ENCODE measurements at places on chromosomes 1 and 21.

GRCh38 chr1:55448261-55448660 lies 233.1 kb upstream of the USP24 start:
- no peaks in the 10 kb centered on the region for H3K4me1 ChIP-seq
- peak; percentile 8 for DNase-seq
- no peaks in the 10 kb centered on the region for H3K36me3 ChIP-seq
- H3K27me3 ChIP-seq: no peaks in the 10 kb centered on the region

DNA sequence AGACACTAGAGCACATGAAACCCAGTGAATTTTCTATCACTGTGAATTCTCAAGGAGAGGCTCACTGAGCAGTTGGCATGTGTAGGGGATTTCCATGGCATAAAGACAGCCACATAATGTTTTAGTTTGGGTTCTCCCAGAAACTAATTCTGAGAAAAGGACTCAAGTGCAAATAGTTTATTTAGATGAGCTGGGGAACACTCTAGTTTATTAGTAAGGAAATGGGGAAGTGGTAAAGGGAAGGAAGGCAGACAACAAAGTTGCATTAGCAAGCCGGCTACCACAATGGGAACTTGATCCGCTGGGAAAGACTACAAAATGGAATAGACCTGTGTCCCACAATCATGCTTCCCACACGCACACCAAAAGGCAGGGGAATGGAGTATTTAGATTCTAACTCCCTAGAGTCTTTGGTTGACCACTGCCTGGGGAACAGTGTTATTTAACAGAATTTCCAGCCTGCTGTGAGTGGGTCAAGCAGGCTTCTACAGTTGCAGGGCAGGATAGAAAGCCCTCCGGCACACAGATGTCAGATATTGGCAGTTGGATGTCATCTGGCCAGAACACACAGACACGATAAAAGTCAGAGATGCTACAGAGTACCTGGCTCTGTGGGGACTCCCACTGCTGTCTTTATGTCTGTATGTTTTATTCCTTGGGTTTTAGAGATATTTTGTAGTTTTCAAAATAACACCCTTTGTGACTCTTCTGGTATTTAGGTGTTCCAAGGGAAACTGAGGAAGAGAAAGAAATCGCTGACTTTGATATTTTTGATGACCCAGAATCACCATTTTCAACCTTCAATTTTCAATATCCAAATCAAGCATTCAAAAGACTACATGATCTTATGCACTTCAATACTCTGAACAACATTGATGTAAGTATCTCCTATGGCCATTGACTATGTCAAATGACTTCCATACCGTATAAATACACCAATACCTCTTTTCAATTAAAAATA lies 150.1 kb downstream of the PLA2G4A start:
- H3K27me3 ChIP-seq: no peaks in the 10 kb centered on the region
- no peak overlapping the region for H3K27ac ChIP-seq
- H3K4me1 ChIP-seq: peaks cover 8% of the 10 kb centered on the region
- no peaks in the 10 kb centered on the region for H3K36me3 ChIP-seq
- peak; percentile 31 for DNase-seq
- no peak overlapping the region for H3K4me3 ChIP-seq

DNA sequence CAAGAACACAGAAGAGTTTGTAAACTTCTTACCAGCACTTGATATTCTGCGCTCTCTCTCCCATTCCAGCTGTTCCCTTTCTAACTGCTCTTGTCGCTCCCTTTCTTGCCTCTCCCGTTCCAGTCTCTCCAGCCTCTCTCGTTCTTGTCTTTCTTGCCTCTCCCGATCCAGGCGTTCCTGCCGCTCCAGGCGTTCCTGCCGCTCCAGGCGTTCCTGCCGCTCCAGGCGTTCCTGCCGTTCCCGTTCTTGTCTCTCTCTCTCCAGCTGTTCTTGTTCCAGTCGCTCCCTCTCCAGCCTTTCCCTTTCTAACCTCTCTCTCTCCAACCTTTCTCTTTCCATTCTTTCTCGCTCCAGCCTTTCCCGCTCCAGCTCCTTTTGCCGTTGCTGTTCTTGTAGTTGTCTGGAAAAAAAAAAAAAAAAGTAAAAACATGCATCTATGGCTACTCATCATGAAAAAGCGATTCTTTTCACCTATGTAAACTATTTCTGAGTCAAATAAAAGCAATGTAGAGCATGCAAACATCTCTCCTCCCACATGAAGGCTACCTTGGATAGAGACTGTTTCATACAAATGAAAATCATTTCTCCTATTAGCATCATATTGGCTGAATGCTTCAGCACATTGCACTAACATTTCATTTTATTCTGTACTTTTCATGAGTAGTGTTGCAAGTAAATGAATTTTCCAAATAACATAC lies 91.5 kb upstream of the LBR start:
- peak overlapping the region; percentile 61 for H3K27ac ChIP-seq
- peaks cover 7% of the 10 kb centered on the region for H3K36me3 ChIP-seq
- no peaks in the 10 kb centered on the region for H3K4me1 ChIP-seq
- H3K27me3 ChIP-seq: no peaks in the 10 kb centered on the region
- no peak overlapping the region for H3K4me3 ChIP-seq

- H3K36me3 ChIP-seq: peaks cover 3% of the 10 kb centered on the region
- DNase-seq: no peak
- H3K27me3 ChIP-seq: no peaks in the 10 kb centered on the region
- no peak overlapping the region for H3K27ac ChIP-seq
- H3K4me1 ChIP-seq: no peaks in the 10 kb centered on the region
- no peak overlapping the region for H3K4me3 ChIP-seq
These were observed 37.2 kb upstream of the C1orf115 start for GRCh38 chr1:220652995-220653394.

- no peak overlapping the region for H3K27ac ChIP-seq
- no peaks in the 10 kb centered on the region for H3K27me3 ChIP-seq
- H3K4me3 ChIP-seq: no peak overlapping the region
These were observed 7.6 kb downstream of the CLSPN start for GRCh38 chr1:35762141-35762540.

DNA sequence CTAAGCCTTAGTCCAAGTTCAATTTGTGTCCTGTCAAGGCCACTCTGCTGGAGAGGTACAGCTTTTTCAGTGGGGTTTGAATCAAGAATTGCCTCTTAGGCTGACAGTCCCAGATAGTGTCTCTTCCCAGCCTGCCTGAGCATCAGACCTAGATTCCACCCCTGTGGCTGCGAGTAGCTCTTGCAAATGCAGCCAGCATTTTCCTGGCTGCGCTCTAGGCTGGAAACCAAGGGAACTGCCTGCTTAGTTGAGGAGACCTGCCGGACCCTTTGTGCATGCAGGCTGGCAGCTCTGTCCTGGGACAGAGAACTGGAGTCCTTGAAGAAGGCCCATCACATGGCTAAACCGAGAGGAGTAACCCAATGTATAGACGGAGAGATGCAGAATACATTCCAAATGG lies 293.7 kb downstream of the PCP4 start:
- no peaks in the 10 kb centered on the region for H3K4me1 ChIP-seq
- no peak overlapping the region for H3K4me3 ChIP-seq
- H3K36me3 ChIP-seq: no peaks in the 10 kb centered on the region
- H3K27me3 ChIP-seq: no peaks in the 10 kb centered on the region
- no peak for DNase-seq

DNA sequence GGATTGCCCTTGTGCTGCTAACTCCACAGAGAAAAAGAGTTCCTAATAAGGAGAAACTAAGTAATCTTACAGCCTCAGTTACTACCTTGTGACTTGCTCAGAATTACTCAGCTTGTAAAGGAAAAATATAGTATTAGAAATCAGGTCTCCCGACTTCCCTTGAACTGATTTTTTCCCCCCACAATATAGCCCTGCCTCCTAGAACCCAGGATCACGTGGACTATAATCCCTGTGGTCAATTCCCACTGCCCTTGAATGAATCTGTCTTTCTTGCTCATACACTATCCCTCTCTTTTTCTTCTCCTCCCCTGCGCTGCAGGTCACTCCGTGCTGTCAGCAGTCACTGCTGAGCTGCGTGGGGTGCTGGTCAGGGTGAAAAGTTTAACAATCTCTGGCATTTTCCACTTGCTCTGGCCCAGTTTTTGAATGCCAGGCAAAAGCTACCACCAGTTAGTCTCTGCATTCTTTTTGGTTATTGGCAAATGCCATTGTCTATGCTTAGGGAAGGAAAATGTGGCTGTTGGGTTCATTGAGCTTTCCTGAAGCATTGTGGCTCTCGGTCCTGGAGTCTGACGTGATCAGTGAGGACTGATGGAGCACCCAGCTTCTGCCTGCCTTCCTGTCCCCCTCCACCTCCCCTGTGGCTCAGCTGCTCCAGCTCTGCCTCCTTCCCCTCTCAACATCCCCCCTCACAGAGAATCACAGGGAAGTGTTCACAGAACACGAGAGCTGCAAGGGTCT lies 1.9 kb upstream of the MYOC start:
- H3K4me3 ChIP-seq: no peak overlapping the region
- no peaks in the 10 kb centered on the region for H3K36me3 ChIP-seq

DNA sequence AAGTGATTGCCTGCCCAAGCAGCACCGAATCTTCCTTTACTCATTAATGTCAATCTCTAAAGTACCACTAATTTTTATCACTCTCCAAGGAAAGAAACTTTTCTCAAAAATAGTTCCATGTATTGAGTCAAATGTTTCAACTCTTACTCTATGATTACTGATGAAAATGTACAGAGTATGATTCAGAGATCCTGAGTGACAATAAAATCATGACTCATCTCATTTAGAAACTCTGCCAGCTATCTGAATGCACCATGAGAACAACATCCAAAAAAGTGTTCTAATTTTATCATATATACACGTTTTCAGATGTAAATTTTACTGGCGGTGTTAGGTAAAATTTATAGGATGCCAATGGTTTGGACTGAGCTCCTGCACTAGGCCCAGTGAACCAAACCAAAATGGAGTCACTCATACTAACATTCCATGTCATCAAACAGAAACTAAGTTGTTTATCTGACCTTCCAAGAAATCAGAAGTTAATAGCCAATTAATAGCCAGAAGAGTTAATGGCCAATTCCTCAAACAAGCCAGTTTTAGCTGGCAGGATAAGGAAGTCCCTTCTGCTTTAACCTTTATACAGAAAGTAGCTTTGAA lies 22.6 kb downstream of the PLPPR5 start:
- H3K36me3 ChIP-seq: no peaks in the 10 kb centered on the region
- H3K4me3 ChIP-seq: no peak overlapping the region
- H3K27ac ChIP-seq: no peak overlapping the region
- no peaks in the 10 kb centered on the region for H3K27me3 ChIP-seq
- DNase-seq: no peak

GRCh38 chr1:23661887-23662286 lies 29.7 kb upstream of the RPL11 start:
- peaks cover 2% of the 10 kb centered on the region for H3K4me1 ChIP-seq
- no peaks in the 10 kb centered on the region for H3K27me3 ChIP-seq
- H3K27ac ChIP-seq: no peak overlapping the region
- H3K4me3 ChIP-seq: peak overlapping the region; percentile 65

DNA sequence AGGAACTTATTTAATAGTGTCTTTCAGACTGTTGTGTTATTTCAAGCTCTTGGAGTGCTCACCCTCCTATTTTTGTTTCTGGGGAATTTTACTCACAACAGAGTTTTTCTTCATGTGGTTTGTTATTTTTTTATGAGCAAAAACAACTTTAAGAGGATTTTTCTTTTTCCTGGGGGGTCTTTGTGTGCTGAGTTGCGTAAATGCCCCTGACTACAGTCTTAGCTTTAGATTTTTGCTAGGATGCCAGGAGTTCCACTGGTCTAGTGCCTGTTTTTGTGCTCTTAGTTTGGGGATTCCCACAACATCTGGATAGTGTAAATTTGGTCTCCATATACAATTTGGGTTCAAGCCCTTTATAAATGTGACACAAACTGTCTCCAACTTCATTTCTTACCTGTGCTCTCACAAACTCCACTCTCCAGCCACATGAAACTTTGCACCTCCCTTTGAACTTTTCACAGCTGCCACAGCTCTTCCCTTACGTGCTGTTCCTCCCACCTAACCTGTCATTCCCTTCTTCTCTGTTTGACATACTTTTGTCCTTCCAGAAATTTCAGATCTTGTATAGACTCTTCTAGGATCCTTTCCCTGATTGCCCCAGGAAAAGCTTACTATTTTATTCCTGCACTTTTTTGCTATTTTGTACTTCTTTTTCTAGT lies 180.2 kb downstream of the CRB1 start:
- no peaks in the 10 kb centered on the region for H3K27me3 ChIP-seq
- H3K36me3 ChIP-seq: no peaks in the 10 kb centered on the region
- DNase-seq: no peak
- no peak overlapping the region for H3K4me3 ChIP-seq
- no peaks in the 10 kb centered on the region for H3K4me1 ChIP-seq

DNA sequence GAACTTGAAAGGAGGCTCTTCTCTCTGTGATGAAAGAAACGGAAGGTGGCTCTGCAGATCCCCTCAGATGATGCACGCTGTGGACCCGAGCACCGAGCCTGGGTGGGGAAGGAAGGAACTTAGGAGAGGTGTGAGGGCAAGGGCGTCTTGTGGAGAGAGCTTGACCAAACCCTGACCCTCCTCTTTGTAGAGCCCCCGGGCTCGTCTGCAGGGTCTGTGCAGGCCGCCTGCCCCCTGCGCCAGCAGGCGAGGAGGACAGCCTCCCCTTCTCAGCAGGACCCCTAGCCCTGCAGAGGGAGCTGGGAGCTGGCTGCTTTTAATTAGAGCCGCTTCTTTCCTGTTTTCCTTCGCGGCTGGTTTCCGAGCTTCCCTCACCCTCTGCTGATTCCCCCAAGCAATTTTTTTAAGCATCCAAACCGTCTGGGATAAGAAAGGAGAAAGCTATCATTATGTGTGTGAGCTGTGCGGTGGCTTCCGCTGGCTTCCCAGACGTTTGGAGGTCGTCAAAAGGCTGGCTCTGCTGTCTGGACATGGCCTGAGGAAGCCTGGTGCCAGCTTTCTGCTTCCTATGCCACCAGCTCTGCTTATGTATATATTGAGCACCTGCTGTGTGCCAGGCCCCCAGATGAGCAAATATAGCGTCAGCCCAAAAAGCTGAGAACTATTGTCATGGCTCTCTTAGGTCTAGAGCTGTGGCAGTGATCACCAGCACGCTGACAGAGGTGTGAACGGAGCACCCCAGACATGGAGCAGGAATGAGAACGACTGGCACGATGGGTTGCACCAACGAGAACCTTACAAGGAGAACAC lies 160.2 kb upstream of the IRF2BP2 start:
- no peaks in the 10 kb centered on the region for H3K36me3 ChIP-seq
- no peaks in the 10 kb centered on the region for H3K27me3 ChIP-seq
- H3K27ac ChIP-seq: peak overlapping the region; percentile 25
- H3K4me3 ChIP-seq: no peak overlapping the region
- no peak for DNase-seq

DNA sequence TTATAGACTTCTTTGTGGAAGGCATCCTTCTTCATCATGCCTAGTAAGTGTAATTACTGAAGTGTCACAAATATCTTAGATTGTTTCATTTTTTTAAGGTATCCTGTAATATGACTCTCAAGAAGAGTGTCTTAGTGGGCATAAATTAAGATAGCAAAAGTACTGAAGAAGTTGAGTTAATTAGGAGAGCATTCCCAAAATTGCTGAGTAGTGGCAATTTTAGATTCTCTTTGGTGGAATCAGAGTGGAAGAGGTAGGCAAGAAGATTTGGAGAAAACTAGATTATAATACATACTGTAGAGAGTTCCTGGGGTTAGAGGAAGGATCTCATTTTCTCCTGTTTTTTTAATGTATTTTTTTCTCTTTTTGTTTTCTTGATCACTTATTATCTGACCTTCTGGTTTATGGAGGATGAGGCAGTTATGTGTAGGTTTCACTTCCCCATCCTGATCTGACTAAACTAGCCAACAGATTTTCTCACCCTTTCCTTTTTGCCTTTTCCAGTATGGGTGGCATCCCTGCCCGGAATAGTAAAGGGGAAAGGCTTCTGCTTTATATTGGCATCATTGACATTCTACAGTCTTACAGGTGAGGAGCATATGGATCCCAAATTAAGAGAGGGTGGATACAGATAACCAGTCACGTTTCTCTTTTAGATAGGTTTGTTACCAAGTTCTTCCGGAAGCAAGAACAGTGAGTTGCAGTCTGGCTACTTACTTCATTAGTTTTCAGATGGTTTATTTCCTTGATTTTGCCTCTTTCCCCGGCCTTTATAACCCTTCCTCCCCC lies 16.7 kb upstream of the PSMD4 start:
- H3K4me1 ChIP-seq: no peaks in the 10 kb centered on the region
- H3K27ac ChIP-seq: no peak overlapping the region
- no peaks in the 10 kb centered on the region for H3K27me3 ChIP-seq

Measured in trophoblast cell (in vitro differentiated cells and primary cell).